PC-3 (cell line): ENCODE measurements at places on chromosomes 2 and 18. TPM values are rescaled to one million over a fixed set of nuclear protein-coding genes. Genes with fewer than 3 reads are reported as not detected.

Gene GLB1L
- 6.0 and 6.1 TPM in 2 replicates for total RNA-seq

Gene LCT
- not detected in 2 replicates for total RNA-seq

DNA sequence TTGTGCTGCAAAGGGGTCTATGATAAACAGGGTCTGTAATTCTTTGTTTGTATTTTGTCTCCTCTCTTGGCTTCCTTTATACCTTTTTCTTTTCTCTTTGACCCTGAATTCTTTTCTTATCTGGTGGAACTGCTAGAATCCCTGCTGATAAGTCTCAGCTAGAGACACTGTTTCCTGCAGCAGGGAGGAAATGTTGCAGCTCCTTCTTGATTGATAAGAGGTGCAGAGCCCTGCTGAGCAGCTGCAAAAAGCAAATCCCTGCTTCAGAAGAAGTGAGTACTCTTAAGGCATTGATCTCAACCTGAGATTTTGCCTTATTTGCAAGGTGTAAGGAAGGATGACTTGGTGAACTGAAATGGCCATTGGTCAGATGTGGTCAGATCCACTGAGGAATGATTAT lies 167.8 kb downstream of the NUP35 start:
- DNase-seq = no peak

GRCh38 chr18:11794195-11794594 lies 57.0 kb upstream of the CHMP1B start:
- no peak for DNase-seq
